Stimulated activated CD4-positive, alpha-beta T cell treated with anti-CD3 and anti-CD28 coated beads, Interleukin-12 subunit alpha, Interleukin-12 subunit beta, amount 100 ng/mL, for 4 hours (primary cell): ENCODE measurements at places on chromosomes 16 and 17.

DNA sequence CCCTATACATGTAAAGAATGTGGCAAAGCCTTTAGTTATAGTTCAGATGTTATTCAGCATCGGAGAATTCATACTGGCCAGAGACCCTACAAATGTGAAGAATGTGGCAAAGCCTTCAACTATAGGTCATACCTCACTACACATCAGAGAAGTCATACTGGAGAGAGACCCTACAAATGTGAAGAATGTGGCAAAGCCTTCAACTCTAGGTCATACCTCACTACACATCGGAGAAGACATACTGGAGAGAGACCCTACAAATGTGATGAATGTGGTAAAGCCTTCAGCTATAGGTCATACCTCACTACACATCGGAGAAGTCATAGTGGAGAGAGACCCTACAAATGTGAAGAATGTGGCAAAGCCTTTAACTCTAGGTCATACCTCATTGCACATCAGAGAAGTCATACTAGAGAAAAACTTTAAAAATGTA lies 42.5 kb downstream of the ZNF267 start:
- no peak for DNase-seq

- no peak for DNase-seq
These were observed 21.2 kb upstream of the MTSS2 start for GRCh38 chr16:70706948-70707465.

GRCh38 chr16:11240636-11241473 lies 15.1 kb downstream of the SOCS1 start:
- DNase-seq = no peak

- no peak for DNase-seq
These were observed 23.6 kb downstream of the GSDMB start for GRCh38 chr17:39894681-39895376.

DNA sequence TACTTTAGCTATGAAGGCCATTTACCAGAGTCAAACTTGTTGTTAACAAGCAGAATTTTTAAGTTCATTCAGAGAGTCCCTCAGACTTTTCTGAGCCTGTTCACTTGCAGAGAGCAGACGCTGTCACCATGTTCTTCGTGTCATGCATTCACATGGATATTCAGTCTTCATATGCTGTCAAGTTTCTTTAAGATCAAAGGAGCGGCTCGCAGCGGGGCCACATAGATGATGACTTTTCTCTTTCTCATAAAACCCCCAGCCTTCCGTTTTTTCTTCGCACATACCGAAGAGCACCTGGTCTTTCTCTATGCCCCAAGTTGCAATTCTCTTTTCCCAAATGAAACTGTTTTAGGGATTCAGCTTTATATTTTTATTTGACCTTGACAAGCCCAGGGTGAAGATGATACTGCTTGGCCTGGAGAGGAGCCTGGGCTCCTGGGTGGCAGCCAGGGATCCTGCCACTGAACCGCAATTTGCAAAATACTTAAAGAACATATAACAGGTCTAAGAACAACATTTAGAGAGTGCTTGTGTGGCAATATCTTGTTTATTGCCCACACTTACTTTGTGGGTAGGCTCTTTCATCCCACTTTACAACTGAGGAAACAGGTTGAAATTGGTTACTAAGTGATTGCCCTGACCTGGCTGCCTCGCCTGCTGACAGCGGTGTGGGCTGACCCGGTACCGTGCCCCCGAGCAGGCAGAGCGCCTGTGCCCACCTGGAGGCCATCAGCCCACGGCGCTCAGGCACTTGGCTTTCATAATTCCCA lies 22.9 kb downstream of the SEC14L1 start:
- no peak for DNase-seq
